Psoas muscle (tissue), 8 donors: ENCODE measurements at places on chromosomes 5 and 9. TPM values are rescaled to one million over a fixed set of nuclear protein-coding genes. Genes with fewer than 3 reads are reported as not detected.

GRCh38 chr5:51389577-51390463 is 6.6 kb downstream of the ISL1 start:
- no peaks in the 10 kb centered on the region for H3K4me1 ChIP-seq
- no peak for DNase-seq
- peaks cover 54% of the 10 kb centered on the region for H3K27me3 ChIP-seq
- no peaks in the 10 kb centered on the region for H3K36me3 ChIP-seq
- no peak overlapping the region for H3K27ac ChIP-seq

CEL gene
- polyA plus RNA-seq = 0.10 TPM

JAKMIP2 gene
- polyA plus RNA-seq = 0.06 TPM

MARCOL gene
- polyA plus RNA-seq = not detected

TNFSF15 gene
- polyA plus RNA-seq = 0.03 TPM

DNA sequence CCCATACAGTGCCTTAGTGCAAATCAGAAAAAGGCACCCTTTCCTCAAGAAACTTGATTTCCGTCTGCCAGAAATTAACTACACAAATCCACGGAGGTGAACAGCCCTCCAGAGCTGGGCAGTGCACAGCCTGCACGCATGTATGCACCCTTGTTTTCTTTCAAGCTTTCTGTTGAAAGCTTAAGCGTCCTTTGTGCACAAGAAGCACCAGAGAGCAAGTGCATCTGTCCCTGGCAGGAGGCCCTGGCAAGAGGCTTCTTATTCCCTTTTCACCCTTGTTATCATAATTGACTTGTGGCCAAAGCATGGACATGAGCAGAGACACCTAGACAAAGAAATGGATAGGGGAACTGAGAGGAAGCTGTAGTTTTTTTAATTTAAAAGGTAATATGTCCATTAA is 47.4 kb upstream of the ATG10 start:
- no peaks in the 10 kb centered on the region for H3K36me3 ChIP-seq
- no peak overlapping the region for H3K27ac ChIP-seq
- no peaks in the 10 kb centered on the region for H3K27me3 ChIP-seq
- H3K4me1 ChIP-seq = no peaks in the 10 kb centered on the region
- DNase-seq = no peak

- H3K27me3 ChIP-seq = no peaks in the 10 kb centered on the region
- no peaks in the 10 kb centered on the region for H3K4me1 ChIP-seq
- H3K27ac ChIP-seq = no peak overlapping the region
- H3K36me3 ChIP-seq = no peaks in the 10 kb centered on the region
- DNase-seq = no peak
Observed at GRCh38 chr5:127838661-127839060, 135.5 kb downstream of the CCDC192 start.
